ENCODE measurements at places on chromosomes 16 and 17.

GRCh38 chr17:48541577-48542113 is 3.3 kb downstream of the HOXB2 start:
- no peak for DNase-seq

DNA sequence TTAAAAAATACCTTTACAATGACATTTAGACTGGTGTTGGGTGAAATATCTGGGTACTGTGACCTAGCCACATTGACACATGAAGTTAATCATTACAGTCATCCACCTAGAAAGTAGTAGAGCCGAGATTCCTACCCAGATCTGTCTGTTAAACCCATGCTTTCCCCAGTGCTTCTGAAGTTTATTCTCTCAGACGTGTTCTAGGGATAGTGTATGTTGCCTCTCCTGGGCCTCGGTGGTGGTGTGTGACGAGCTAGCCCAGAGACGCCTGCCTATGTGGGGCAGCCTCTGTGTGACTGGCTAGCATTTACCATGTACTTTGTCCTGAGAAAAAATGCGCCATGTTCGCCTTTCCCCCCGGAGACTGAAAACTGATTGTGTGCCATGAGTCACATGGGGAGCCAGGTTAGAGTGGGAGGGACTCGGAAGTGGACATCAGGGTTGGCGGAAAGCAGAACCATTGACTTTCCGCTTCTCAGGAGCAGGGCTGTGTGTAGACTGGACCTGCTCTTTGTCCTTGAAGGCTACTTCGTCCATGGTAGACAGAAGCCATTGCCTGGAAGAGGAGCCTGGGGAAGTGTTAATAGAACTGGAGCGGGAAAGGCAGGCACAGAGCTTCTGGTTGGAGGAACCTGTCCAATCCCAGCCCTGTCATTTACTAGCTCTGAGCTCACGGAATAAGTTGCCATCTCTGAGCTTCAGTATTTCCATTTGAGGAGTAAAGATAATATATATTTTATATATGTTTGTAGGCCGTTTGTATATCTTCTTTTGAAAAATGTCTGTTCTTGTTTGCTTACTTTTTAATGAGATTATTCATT is 235.5 kb downstream of the SNX29 start:
- DNase-seq: no peak

- DNase-seq: no peak
These were observed 44.9 kb downstream of the TTC19 start for GRCh38 chr17:16044487-16044886.

- no peak for DNase-seq
These were observed 745 bp downstream of the PAM16 start for GRCh38 chr16:4350365-4350786.

DNA sequence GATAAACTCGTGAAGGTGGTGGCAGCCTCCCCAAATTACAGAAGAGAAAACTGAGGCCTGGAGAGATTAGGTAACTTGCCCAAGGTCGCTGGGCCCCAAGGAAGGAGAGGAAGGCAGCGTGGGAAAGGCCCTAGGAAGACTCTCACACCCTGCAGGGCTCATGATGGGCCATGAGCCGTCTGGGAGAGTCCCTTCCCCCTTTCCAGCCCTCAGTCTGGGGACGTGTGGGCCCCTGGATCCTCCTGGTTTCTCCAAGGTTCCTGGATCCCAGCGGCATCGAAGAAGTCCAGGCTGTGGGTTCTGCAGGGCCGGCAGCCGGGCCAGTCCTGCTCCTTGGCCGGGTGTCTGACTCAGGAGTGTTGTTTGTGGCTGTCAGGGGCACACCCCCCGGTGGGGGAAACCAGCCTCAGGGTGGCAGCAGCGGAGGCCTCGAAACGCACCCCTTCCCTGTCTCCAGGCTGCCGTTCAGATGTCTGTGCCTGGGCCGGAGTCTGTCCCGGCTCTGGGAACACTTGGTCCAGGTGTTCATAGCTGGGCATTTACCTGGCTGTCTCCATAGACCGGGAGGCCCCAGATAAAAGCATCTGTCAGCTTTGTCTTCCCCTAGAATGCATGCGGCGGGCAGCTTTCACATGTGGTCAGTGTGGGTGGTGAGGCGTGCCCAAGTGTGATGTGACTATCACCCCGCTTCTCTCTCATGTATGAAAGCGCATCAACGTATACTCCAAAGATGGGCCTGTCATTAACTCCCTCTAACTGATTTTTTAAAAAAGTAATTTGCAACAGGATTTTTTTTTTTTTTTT is 3.7 kb upstream of the RAP1GAP2 start:
- DNase-seq: no peak

GRCh38 chr16:73228649-73229048 is 180.7 kb upstream of the ZFHX3 start:
- DNase-seq: no peak

GRCh38 chr17:50799582-50799981 is 32.3 kb upstream of the ANKRD40CL start:
- peak; percentile 29 for DNase-seq

DNA sequence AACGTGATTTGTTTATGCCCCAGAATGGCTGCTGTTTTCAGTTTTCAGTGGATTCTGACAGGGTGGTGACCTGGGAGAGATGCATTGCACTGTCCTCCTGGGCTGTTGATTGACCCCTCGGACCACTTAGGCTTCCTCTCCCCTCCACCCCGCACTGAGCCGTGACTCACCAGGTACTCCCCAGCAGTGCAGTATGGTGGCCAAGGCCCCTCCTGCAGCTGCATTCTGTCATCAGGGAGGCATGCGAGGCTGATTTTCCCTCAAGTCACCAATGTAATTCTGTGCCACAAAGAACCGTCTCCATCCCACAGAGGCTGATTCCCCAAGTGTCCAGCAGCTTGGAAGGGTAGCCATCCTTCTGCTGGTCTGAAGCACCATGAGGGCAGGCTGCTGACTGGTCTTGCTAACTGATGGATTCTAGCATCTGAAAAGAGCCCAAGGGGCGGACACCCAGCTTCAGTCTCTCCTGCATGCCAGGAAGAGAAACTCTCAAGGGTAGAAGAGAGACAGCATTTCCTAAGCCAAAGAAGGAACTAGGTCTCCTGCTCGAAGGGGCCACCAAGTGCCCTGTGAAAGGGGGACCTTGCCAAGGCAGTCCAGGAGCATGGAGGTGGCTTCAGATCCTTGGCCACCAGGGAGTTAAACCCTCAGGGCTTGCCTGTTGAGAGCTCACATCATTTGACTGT is 148.1 kb downstream of the SOCS1 start:
- DNase-seq: no peak

DNA sequence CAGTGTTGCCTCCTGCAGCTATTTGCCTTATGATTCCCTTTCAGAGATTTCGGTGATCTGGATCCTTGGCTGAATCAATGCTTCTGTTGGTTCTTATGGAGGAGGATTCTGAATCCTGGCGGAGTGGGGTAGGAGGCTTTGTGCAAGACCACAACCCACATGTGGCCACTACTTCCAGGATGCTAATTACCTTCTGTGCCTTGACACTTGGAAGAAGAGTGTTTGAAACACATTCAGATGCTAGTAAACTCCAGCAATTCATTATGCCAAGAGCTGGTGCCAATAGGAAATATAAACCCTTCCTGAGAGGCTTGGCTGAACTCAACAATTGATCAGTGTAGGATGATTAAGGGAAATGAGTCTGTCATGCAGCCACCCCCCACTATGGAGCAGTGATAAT is 12.1 kb upstream of the NLRP1 start:
- DNase-seq: no peak

GRCh38 chr16:79400462-79401149 is 199.9 kb downstream of the MAF start:
- DNase-seq: no peak

GRCh38 chr17:1007310-1008007 is 10.5 kb downstream of the TIMM22 start:
- no peak for DNase-seq

DNA sequence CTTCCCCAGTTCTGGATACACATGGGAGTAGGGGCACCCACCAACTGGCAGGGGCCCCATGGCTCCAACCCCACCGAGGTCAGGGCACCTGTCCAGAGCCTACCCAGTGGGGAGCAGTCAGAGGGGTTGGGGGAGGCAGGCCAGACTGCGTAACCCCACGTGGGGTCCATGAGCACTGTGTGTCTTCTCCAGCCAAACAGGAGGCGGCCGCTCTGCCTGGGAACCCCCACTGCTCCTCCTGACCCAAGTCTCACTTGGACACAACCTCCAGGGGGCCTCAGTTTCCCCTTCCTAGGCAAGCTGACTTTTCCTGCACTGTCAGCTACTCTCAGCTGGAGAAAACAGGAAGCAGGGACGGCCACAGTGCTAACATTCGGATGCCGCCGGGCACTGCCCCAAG is 7.5 kb downstream of the ZNF469 start:
- DNase-seq: no peak

DNA sequence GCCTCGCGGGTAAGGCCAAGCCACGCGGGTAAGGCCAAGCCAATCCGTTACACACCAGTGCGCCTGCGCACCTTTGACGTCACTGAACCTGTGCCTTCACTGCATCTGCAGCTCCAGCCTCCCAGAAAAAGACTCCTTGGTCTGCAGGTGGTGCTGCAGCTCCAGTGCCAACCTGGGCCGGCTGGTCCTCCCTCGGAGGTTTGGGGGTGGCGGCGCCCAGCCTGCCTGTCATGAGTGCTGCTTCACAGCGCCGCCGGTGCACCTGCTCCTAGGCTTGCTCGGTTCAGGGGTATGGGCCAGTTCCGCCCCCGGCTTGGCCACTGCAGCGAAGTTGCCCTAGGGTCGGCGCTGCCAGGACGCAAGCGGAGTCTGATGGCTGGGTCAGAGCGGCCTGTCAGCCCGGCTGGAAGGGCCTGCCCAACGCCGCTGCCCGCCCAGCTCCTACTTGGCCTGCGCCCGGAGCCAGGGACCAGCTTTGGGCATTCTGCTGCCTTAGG is 146.6 kb downstream of the USP22 start:
- DNase-seq: peak; percentile 51

DNA sequence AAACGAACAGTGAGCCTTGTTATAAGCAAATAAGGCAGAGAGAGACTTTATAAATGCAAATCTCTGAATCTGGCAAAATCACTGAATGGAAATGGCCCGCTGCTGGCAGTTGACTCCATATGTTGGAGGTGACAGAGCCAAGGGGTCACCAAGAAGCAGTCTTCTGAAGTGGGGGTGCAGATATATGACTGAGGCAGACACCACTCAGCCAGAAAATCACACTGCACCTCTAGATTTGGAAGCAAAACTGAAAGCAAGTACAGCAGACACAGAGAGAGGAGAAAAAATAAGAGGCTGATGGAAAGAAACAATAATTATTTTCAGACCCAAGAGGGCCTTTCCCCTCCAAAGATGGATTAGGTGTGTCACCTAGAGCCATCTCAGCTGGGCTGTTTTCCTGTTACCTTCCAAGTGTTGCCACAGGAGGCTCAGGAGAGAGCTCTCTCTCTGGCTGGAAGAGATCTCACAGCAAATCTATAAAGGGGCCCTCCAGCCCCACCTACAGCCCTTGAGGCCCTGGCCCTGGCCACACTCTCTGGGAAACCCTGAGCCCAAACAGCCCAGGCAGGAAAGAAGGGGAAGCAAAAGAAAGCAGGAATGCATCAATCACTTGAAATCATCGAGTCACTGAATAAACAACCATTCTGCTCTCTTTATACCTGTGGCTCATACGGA is 585.1 kb upstream of the PSMD7 start:
- no peak for DNase-seq

DNA sequence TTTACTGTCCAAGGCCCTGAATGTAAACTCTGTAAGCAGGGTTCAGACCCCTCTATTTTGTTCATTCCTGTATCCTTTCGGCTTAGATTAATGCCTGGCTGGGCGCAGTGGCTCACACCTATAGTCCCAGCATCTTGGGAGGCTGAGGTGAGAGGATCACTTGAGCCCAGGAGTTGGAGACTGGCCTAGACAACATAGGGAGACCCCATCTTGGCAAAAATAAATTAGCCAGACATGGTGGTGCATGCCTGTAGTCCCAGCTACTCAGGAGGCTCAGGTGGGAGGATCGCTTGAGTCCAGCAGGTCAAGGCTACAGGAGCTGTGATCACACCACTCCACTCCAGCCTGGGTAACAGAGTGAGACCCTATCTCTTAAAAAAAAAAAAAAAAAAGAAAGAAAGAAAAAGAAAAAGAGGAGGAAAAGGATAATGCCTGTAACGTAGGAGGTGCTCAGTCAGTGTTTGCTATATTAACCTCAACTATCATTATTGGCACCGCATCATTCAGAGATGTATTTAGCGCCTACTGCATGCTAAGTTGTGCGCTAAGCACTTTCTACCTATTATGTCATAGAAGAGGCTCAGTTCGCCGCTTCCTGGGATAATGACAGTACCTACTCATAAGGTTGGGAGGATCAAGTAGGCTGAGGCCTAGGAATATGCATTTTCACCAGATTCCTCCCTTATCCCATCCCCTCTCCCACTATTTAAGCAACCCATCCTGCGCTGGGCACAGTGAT is 5.0 kb downstream of the SOCS1 start:
- no peak for DNase-seq

- no peak for DNase-seq
These were observed 369.1 kb downstream of the CPPED1 start for GRCh38 chr16:12434567-12434966.

GRCh38 chr17:80359422-80360110 is 55.4 kb upstream of the ENDOV start:
- DNase-seq: no peak

GRCh38 chr17:64240741-64241347 is 22.2 kb downstream of the TEX2 start:
- peak; percentile 13 for DNase-seq

GRCh38 chr17:69528035-69528434 is 113.5 kb downstream of the MAP2K6 start:
- DNase-seq: no peak

GRCh38 chr16:74747-75334 is 2.4 kb upstream of the RHBDF1 start:
- no peak for DNase-seq

GRCh38 chr17:75627094-75627493 is 6.1 kb upstream of the SMIM5 start:
- DNase-seq: no peak

DNA sequence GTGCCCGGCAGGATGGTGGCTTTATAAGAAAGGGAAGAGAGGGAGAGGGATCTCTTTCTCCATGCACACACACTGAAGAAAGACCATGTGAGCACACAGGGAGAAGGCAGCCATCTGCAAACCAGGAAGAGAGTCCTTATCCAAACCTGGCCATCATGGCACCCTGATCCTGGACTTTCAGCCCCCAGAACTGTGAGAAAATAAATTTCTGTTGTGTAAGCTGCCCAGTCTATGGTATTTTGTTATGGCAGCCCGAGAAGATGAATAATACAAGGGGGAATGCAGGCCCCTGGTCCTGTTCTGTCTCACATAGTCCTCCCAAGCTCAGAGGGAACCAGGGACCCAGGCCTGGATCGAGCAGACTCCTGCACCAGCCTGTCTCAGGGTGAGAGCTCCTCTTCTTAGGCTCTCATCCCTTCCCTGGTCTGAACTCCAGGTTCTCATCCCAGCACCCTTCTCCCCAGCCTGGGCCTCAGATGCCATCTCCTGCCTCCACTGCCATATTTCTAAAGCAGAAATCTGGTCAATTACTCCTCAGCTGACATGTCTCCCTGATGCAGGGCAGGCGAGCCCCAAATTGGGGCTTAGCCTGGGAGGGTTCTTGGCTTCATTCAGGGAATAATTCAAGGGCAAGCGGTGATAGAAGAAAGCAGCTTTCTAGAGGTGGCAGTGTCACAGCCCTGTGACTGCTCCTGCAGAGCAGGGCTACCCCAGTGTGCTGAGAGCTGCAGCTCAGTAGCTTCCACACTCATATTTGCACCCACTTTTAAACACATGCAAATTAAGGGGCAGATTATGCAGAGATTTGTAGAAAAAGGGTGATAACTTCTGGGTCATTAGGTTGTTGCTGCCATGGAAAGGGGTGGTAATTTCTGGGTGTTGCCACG is 28.8 kb downstream of the IGFBP4 start:
- no peak for DNase-seq

All from retina (tissue), 1 donor.